ENCODE measurements at places on chromosomes 2 and 18. TPM values are rescaled to one million over a fixed set of nuclear protein-coding genes. Genes with fewer than 3 reads are reported as not detected.

The LOXHD1 gene
- 1.7 TPM for total RNA-seq

The PLCD4 gene
- total RNA-seq = 1.7 TPM

The RAX gene
- not detected for total RNA-seq

The UGT1A3 gene
- not detected for total RNA-seq

The ELOA2 gene
- not detected for total RNA-seq

The KYNU gene
- 25.3 TPM for total RNA-seq

The SCYGR4 gene
- not detected for total RNA-seq

The IL36B gene
- total RNA-seq = not detected

The RMC1 gene
- total RNA-seq = 23.8 TPM

The DYNAP gene
- not detected for total RNA-seq

The GREB1L gene
- total RNA-seq = 6.0 TPM

The NGEF gene
- total RNA-seq = 1.9 TPM

The ALLC gene
- not detected for total RNA-seq

The GBX2 gene
- total RNA-seq = not detected

The ZC3H6 gene
- 7.6 TPM for total RNA-seq

The ATP9B gene
- total RNA-seq = 42.2 TPM

The DCDC2C gene
- 1.4 TPM for total RNA-seq

The FOXD4L1 gene
- total RNA-seq = not detected

The LRRTM4 gene
- not detected for total RNA-seq

The RESP18 gene
- not detected for total RNA-seq

The HOXD13 gene
- not detected for total RNA-seq

The TMEM247 gene
- not detected for total RNA-seq

The PARD3B gene
- 39.3 TPM for total RNA-seq

The AP1S3 gene
- total RNA-seq = not detected

The DSG1 gene
- total RNA-seq = 0.63 TPM

The ZSWIM2 gene
- 1.0 TPM for total RNA-seq

The KCNE4 gene
- 15.8 TPM for total RNA-seq

The TRABD2A gene
- 7.3 TPM for total RNA-seq

The SLC5A7 gene
- not detected for total RNA-seq

The LGALSL gene
- 8.0 TPM for total RNA-seq

The HS6ST1 gene
- total RNA-seq = 28.9 TPM

The B3GNT7 gene
- 2.8 TPM for total RNA-seq

The ICOS gene
- total RNA-seq = not detected

The CFAP53 gene
- total RNA-seq = not detected

The C18orf54 gene
- total RNA-seq = 4.6 TPM

The DQX1 gene
- total RNA-seq = not detected

The ACVR1C gene
- total RNA-seq = 52.2 TPM

The TTC27 gene
- total RNA-seq = 13.9 TPM

The CSRNP3 gene
- total RNA-seq = 1.1 TPM
